Stimulated activated CD4-positive, alpha-beta T cell treated with anti-CD3 and anti-CD28 coated beads, Interleukin-12 subunit alpha, Interleukin-12 subunit beta, amount 100 ng/mL, for 24 hours (primary cell): ENCODE measurements at places on chromosomes 12 and 14.
A peak's percentile ranks its signal among the peaks of the same experiment; 100 is the strongest.

- DNase-seq: no peak
Measured at GRCh38 chr12:100166232-100166631, 23.6 kb upstream of the BLTP3B start.

- DNase-seq: no peak
Measured at GRCh38 chr12:95551305-95551704, at the start of gene USP44. Gene USP44, minus strand, starts transcription at chr12:95551476. Its CDS starts 17,220 bp downstream, at chr12:95534256.

GRCh38 chr12:4273652-4274395 lies at the start of gene CCND2:
Gene CCND2, plus strand, starts transcription at chr12:4273762. Its CDS starts 279 bp downstream, at chr12:4274041.
- peak; percentile 73 for DNase-seq

DNA sequence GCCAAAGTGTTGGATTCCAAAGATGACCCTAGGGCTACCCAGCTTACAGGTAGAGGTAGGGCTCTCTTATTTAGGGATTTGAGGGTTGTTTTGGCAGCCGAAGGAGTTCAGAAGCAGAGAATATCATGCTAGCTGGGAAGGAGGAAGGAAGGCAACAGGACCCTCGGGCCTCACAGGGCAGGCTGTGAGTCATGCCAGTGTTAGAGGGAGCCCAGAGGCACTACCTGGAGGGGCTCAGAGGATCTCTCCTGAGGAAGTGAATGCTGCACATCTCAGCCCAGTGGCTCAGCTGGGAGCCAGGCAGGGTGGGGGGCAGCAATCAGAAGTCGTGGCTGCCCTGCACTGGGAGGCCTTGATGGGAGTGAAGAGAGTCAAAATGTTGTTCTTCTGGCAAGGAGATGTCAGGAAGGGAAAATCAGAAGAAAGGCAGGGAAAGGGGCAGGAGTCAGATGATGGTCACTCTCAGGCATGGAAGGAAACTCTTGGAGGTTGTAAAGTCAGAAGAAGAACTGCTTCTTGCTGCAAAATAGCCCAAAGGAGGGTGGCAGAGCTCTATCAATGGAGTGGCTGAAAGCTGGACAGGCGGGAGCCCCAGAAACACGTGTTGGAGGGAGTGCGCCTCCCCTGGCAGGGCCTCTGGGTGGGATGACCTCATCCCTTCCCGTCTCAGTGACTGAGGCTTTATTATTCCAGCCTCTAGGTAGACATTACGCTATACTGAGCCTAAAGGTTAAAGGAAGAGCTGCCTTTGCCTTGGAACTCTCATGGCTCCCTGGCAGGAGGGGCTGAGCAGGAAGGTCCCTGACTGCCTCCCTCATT lies 141.3 kb downstream of the SMOC1 start:
- no peak for DNase-seq

GRCh38 chr14:89900802-89901201 lies 53.7 kb downstream of the EFCAB11 start:
- DNase-seq: no peak

DNA sequence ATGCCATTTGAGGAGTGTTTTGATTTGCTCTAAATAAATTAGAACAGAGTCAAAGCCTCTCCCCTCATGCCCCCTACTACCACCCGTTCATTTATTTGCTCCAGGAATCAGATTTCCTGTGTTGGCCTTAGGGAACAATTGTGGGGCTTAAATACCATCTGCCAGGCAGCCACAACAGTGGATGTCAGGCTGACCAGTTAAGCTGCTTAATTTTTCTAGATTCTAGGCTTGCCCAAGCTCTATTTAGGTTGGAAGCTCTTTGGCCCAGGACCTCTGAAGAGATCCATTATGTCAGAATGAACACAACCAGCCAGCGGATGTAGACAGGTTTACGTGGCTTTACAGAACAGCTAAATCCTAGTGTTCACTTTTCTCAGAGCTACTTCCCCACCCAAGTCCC lies 1.0 kb upstream of the TIMELESS start:
- DNase-seq: no peak

GRCh38 chr12:109983432-109984142 lies 12.6 kb downstream of the GIT2 start:
- no peak for DNase-seq

GRCh38 chr14:92940543-92940942 lies 17.6 kb downstream of the CHGA start:
- no peak for DNase-seq

DNA sequence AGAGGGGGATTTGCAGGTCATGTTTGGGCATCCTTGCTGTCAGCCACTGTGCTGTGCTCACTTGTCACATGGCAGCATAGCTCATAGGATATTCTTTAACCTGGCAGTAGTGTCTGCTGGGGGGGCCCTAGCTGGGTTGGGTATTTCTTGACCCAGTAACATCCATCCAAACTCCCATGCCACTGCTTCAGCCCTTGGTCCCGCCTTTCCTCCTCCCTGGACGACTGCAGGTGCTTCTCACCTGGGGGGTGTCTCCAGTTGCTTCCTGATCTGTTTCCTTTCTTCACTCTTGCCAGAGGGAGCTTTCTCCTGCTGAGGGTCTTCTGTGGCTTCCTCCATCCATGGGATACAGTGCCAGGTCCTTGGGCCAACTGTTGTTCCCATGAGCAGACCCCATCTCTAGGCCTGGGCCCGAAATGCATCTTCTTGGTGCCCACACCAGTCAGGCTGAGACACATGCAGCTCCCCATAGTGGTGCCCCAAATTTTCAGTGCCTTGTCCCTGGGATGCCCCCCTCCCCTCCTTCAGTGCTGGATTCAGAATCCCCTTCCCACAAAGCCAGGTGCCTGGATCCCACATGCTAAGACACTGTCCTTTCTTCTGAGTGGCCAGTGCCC lies 20.5 kb downstream of the C14orf132 start:
- DNase-seq: no peak

DNA sequence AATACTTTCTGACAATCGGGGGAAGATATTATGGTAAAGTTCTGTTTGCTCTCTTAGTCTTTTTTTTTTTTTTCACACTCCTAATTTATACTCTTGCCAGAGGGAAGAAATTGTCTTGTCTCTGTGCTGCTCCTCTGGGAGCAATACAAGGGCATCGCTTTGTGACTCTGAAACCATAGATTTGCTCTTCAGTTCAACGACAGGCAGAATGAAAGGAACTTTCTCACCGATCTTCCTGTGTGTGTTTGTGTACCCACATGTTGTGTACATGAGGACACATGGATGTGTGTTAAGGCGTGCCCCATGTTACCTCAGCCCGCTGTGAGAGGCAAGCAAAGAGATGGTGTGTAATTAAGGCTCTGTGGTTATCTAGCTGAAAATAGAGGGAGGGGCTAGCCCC lies 457.6 kb downstream of the EGLN3 start:
- DNase-seq: no peak

- no peak for DNase-seq
Measured at GRCh38 chr12:91367234-91367849, 184.7 kb upstream of the DCN start.

GRCh38 chr12:116456330-116457082 lies 102.7 kb upstream of the MAP1LC3B2 start:
- no peak for DNase-seq

GRCh38 chr12:89571491-89572195 lies 45.8 kb upstream of the POC1B start:
- DNase-seq: no peak

- DNase-seq: no peak
Measured at GRCh38 chr14:29853272-29853671, 74.4 kb downstream of the PRKD1 start.

GRCh38 chr12:8033153-8034044 lies 883 bp downstream of the FOXJ2 start:
- DNase-seq: no peak

GRCh38 chr12:14952299-14952921 lies 9.0 kb downstream of the ARHGDIB start:
- no peak for DNase-seq

DNA sequence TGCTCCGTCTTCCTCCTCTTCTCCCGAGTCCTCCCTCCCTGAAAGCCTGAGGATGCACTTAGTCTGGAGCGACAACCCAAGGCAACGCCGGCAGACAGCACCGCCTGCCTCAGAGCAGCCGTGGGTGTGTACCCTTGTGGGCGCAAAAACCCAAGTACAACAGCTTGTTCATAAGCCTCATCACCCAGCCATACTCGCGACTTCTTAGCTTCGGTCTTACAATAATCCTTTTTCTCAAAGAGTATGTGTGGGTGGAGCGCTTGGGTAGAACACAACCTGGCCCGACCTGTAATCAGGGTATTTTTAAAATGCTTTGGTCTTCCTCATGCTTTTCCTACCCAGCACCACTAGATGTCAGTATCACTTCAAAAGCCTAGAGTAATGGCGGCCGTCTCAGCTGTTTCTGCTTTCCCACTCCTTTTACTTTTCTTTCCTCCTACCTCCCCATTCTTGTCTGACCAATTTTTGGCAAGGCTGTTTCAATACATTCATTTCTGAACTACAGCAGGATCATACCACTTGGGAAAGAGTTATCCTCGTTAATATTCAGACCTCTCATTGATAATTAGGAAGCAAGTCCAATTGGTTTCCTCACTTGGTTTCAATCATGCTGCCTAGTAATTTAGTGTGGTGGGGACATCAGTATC lies 198.9 kb downstream of the EPS8 start:
- peak; percentile 7 for DNase-seq

GRCh38 chr14:69268763-69269162 lies 8.8 kb downstream of the GALNT16 start:
- DNase-seq: no peak

DNA sequence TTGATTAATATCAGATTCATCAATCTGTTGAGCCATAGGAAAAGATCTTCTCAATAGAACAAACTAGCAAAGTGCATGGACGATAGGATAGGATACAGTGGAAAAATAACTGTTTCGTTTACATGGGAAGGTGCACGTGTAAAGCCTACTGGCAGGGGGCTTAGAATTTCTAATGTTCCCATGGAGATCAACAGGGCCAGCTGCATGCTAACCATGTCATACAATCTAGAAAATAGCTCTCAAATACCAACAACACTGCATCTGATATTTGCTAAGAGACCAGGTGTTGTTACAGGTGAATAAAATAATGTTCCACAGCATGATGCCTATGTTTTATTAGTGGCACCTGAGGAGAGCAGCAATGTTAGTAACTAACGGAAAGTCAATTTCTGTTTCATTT lies 72.5 kb downstream of the ACSS3 start:
- no peak for DNase-seq

GRCh38 chr14:32354716-32355115 lies 25.6 kb downstream of the AKAP6 start:
- DNase-seq: no peak

GRCh38 chr14:73944432-73945158 lies 5.3 kb downstream of the FAM161B start:
- DNase-seq: no peak

DNA sequence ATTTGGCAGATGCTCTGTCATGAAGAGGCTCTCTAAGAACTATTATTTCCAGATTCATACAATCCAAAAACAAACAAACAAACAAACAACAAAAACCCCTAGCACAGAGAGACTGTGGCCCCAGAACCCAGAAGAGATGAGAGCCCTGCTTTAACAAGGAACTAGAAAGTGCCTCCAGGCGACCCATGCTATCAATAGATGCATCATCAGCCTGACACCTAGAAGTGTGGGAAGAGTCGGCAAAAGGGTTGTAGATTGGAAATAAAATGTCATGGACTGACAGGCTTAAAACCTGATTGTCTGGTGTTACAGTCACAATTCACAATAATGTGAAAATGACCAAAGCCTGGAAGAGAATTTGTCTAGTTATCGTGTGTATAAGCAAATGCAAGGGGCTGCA lies 50.6 kb upstream of the FLRT2 start:
- no peak for DNase-seq

- DNase-seq: no peak
Measured at GRCh38 chr12:132222096-132222807, 78.0 kb downstream of the NOC4L start.

GRCh38 chr12:115155665-115156645 lies 472.0 kb upstream of the TBX3 start:
- no peak for DNase-seq

- DNase-seq: no peak
Measured at GRCh38 chr12:7039403-7039802, 21.1 kb upstream of the C1S start.

DNA sequence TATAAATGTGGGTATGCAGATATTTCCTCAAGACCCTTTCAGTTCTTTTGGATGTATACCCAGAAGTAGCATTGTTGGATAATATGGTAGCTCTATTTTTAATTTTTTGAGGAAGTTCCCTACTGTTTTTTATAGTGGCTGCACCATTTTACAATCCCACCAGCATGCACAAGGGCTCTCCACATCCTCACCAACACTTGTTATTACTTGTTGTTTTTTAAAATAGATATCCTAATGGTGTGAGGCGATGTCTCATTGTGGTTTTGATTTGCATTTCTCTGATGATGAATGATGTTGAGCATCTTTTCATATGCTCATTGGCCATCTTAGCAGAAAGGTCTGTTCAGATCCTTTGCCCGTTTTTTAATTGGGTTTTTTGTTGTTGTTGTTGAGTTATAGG lies 47.1 kb downstream of the DIP2B start:
- no peak for DNase-seq

DNA sequence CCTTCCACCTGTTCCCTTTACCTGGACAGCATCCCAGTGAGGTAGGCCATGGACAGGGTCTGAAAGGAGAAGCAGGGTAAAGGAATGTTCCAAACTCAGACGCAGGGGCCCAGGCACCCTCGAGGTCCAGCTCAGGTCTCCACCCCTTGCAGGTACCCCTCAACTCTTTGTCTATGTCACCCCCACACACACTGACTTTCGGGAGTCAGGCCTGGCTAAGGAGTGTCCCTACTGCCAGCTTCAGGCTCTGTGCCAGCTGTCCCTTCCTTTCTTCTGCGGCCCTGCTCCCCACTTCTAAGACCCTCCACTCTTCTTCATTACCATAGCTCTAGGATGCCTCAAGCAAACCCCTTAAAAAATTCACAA lies 13.6 kb downstream of the FAIM2 start:
- no peak for DNase-seq

GRCh38 chr14:34348592-34348991 lies 113.4 kb downstream of the SPTSSA start:
- DNase-seq: no peak

DNA sequence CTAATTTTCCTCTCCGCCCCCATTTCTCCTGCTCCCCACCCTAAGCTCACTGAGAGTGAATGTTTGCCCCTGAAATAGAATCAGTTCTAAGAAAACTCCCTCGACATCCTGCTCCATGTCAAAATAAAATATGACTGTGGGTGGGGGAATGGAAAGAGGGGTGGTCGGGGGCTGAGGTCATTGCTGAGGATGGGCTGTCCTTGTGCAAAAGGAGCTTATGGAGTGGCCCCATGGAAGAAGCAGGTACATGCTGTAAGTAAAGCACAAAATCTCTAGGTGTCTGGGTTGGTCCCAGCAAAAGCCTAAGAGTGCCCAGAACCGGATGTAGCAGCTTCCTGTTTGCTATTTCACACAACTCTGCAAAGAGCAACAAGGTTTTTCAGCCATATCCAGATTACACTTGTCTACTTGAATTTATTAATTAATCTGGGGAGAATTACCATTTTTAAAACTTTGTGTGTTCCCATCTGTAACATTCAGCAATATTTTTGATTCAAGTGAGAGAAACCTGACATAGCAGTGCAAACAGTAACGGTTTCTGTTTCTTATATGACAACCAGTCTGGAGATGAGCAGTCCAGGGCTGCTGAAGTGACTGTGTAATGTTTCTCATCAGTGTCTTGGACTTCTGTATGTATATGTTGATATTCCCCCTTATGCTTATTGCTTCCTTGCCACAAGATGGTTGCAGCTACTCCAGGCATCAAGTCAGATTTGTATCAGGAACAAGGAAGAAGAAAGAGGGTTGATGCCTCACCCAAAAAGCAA lies 40.4 kb upstream of the GZMB start:
- DNase-seq: no peak

- no peak for DNase-seq
Measured at GRCh38 chr12:93456077-93456476, 11.2 kb upstream of the MRPL42 start.

- no peak for DNase-seq
Measured at GRCh38 chr14:64715146-64715627, 11.0 kb downstream of the PLEKHG3 start.

GRCh38 chr12:110732572-110732971 lies 10.1 kb downstream of the PPP1CC start:
- DNase-seq: no peak
